Activated CD8-positive, alpha-beta T cell treated with anti-CD3 and anti-CD28 coated beads for 36 hours (primary cell): ENCODE measurements at places on chromosomes 11 and 22. TPM values are rescaled to one million over a fixed set of nuclear protein-coding genes. Genes with fewer than 3 reads are reported as not detected.

- H3K36me3 ChIP-seq, result no peaks in the 10 kb centered on the region
- H3K27ac ChIP-seq, result no peak overlapping the region
- H3K4me3 ChIP-seq, result no peak overlapping the region
- peaks cover 7% of the 10 kb centered on the region for H3K27me3 ChIP-seq
- peak; percentile 79 for DNase-seq
Observed at GRCh38 chr11:76680518-76681425, 10.2 kb upstream of the LRRC32 start.

Gene RBMXL2
- total RNA-seq, result not detected

Gene OR4D5
- not detected for total RNA-seq

Gene RASSF10
- not detected for total RNA-seq
